COLO829 (cell line): ENCODE measurements at places on chromosomes 1 and 21.
A peak's percentile ranks its signal among the peaks of the same experiment; 100 is the strongest.

DNA sequence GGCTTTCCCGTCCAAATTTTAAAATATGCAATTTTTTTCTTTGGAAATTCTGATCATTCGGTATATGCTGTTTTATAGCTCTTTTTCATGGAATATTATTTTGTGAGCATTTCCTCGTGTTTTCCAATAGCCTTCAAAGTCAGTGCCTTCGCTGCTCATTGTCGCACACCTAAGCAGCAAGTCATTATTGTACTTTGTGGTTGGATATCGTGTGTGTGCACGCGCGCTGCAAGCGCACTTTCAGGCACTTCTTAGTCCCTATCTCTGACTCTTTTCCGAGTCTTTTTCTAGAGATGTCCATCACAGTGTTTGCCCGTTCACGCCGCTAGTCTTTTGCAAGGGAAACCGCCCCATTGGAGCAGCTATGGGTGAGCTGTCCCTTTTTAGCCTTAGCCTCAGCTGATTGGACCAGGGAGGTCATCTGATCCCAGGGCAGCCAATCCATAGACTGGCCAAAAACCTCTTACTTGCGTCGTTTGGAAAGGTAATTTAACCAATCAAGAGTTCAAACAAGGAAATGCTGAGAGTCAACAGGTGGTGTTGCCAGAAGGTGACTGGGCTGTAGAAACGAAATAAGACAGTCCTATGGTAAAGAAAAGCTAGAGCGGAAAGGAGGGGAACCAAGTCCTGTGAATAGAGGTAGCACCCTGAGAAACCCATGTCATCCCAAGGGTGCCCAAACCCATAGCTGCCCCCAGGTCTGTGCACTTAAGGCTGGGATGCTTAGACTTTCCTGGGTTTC lies 710 bp upstream of the HYI start:
- DNase-seq, result peak; percentile 30

DNA sequence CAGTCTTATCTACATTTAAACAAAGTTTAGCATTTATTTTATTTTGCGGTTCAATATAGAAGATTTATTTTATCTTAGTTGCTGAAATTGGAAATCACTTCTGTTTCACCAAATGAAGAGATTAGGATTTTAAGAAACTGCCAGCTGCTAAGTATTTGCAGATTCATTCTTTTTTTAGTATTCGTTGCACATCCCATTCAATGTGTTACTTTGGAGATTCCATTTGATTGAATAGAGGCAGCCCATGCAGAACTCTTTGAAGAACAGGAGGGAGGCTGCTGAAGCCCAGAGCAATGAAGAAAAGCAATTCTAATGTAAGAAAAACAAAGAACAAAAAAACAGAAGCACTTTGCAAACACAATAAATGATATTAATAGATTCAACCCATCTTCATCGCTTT lies 38.6 kb upstream of the IL12RB2 start:
- no peak for DNase-seq

DNA sequence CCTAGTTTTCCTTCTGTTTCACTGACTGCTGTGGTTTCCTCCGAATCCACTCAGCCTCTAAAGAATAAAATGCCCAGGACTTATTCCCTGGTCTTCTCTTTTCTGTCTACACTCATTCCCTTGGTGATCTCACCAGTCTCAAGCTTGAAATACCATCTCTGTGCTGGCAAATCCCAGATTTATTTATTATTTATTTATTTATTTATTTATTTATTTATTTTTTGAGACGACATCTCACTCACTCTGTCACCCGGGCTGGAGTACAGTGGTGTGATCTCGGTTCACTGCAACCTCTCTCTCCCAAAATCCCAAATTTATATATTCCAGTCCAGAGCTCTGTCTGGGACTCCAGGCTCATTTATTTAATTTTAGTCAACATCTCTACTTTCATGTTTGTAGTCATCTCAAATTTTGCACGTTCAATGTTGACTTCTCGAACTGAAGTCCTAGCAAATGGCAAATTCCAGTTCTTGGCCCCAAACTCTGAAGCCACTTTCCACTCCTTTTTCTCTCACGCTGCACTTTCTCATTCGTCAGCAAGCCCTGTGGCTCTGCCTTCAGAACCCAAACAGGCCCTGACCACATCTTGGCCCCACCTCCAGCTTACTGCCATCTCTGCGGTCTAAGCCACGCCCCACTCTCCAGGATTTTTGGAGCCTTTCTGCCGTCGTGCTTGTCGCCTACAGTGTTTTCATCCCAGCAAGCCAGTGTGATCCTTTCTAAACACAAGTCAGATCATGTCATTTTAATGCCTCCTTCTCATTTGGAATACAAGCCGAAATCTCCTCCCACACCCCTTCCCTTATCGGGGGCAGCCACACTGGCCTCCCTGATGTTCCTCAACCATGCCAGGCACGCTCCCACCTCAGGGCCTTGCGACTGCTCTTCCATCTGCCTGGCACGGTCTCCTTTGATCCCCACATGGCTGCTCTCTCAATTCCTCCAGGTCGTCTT lies 14.2 kb upstream of the TENT5B start:
- no peak for DNase-seq

DNA sequence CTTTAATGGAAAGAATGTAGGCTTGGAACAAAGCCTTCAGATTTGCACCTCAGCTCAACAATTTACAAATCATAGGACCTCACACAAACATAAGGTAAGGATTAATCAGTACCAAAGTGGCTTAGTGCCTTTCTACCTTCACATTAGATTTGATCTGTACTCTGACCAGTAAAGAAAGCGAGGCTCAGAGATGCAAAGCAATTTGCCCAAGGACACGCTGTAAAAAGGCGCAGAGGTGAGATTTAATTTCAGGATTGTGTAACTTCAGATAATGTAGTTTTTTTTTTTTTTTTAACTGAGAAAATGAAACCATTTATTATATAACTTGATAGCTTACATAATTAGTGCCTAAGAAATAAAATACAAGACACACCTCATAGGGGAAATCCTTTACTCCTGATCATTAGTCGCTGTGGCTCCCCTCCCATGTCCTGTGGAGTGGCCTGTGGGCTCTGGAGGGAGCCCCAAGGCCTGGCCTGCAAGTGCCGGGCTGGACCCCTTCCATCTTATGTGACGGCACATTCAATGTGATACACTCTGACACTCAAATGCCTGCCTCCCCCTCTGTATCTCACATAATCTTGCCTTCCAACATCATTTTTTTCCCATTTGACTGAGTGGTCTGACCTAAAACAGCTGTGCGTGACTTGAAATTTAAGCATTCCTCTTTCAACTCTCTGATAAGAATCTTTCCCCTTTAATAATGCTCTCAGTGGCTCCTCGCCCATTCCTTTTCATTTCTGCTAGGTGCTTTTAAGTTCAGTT lies 426.5 kb upstream of the DAB1 start:
- DNase-seq, result no peak

DNA sequence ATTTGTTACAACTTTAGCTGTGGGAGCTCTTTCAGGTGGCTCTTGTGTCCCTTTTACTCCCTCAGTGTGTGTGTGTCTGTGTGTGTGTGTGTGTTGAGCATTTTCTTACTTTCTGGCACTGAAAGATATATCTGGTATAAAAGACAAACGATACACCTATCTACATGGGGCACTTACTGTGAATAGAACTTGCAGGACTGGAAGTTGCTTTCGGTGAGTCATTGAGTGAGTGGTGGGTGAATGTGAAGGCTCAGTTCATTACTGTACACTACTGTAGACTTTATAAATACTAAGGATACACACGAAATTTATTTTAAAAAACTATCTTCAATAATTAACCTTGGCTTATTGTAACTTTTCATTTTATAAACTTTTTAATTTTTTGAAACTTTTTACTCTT lies 38.7 kb downstream of the BTBD8 start:
- DNase-seq, result no peak

DNA sequence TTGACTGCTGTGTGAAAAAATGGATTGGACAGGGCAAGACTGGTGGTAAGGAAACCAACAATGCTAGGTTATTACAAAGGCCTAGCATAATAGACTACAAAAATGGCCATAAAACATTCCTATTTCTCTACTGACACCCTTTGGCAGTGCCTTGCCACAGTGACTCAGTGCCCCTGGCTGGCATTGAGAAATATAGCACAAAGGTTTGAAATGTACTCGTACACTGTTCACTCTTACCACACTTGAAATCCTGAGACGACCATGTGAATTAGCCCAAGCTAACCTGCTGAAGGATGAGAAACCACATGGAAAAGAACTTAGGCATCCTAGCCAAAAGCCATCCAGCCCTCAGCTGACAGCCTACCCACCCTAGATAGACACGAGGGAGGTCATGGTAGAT lies 149.8 kb upstream of the PALMD start:
- no peak for DNase-seq

GRCh38 chr1:209689477-209689876 lies 14.3 kb downstream of the G0S2 start:
- no peak for DNase-seq

- no peak for DNase-seq
Observed at GRCh38 chr1:13540866-13541265, 27.1 kb upstream of the LRRC38 start.

- no peak for DNase-seq
Observed at GRCh38 chr21:25872271-25872670, 137.5 kb downstream of the GABPA start.

DNA sequence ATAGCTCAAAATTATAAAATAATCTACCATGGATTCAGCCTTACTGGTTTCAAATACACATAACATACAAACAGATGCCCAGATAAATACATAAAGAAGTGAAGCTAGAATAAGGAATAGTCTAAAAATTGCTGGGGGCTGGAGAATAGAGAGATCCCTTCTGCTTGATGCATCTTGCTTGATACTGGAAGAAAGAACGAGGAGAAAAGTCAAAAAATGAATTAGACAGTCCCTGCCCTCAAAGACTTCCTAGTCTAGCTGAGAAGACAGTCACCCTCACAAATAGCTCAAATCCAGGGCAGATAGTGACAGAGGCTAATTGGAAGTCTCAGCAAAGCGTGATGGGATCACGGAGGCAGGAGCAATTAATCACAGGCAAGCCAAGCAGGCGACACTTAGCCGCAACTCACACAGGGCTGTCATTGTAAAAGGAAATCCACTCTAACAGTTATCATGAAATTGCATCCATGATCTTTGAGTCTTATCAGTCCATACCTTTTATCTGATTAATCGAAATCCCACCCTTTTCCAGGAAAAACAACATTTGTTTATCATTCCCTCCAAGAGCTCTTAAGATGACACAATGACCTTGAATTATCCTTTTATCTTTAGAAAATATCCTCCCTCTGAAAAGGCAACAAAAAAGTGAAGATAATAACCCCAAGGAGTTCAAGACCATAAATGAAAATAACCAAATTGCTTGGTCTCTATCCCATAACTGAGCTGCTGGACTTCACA lies 59.7 kb upstream of the TIAM1 start:
- no peak for DNase-seq

DNA sequence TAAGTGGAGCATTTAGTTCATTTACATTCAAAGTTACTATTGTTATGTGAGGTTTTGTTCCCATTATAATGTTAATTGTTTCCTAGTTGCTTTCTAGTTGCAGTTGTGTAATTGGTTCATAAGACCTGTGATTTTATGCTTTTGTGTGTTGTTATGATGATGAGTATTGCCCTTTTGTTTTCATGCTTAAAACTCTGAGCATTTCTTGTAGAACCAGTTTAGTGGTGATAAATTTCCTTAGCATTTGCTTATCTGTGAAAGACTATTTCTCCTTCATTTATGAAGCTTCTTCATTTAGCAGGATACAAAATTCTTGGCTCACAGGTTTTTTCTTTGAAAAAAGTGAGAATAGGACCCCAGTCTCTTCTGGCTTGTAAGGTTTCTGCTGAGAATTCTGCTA lies 274.8 kb upstream of the SPAG17 start:
- no peak for DNase-seq

- DNase-seq, result no peak
Observed at GRCh38 chr1:80064524-80064923, 1058.0 kb upstream of the ADGRL4 start.

GRCh38 chr1:187001198-187001889 lies 172.6 kb downstream of the PLA2G4A start:
- DNase-seq, result peak; percentile 57
